Aorta (tissue), 5 donors: ENCODE measurements at places on chromosomes 13 and 19. TPM values are rescaled to one million over a fixed set of nuclear protein-coding genes. Genes with fewer than 3 reads are reported as not detected.

DNA sequence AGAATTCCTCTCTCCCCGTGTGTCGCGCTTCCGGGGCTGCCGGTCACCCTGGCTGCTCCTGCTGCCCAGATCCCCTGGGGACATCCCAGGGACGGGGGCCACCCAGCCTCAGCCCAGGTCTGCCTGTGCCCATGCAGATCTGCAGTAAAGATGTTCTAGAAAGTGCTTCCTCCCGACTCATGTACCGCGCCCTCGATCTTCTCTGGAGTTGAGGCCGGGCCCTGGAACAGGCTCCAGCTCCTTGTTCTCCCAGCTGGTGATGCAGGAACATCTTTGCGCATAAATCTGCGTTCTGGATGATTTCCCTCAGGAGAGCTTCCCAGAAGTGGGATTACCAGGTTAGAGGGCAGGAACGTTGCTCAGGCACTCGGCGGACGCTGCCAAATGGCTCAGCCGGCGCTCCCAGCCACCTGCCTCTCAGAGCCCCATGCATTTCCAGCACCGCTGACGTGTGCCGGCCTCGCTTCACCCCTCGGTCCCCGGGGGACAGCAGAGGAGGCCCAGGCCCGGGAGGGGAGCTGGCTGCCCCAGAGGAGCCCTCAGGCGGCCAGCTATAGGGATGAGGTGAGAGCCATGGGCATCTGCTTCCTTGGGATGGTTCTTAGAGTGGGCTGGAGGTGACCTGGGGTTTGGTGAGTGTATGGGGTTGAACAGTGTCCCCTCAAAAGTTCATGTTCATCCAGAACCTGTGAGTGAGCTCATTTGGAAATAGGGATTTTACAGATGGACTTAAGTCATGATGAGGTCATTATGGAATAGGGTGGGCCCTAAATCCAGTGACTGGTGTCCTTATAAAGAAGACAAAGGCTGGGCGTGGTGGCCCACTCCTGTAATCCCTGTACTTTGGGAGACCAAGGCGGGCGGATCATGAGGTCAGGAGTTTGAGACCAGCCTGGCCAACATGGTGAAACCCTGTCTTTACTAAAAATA lies 42.6 kb downstream of the CRTC1 start:
- no peaks in the 10 kb centered on the region for H3K27me3 ChIP-seq
- DNase-seq = no peak
- H3K4me1 ChIP-seq = no peaks in the 10 kb centered on the region
- H3K36me3 ChIP-seq = no peaks in the 10 kb centered on the region

S1PR5 gene
- total RNA-seq = 0.99 TPM

TMEM150B gene
- total RNA-seq = 2.9 TPM

DNA sequence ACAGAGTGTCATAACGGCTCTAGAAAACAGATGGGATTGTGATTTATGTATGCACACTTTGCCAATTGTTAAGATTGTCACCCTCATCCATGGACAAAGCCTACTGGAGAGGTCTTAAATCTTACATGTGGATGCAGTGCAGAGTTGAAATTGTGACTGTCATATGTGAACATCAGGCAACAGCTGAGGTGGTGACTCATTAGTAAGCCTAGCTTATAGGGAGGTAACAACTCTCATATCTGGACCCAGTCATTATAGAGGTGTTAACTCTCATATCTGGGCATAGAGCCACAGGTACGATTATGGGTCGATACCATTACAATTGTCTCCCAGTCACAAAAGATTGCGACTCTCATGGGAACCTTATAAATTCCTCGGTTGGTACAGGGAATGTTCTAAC lies 29.8 kb upstream of the ZNF254 start:
- no peak for DNase-seq
- no peak overlapping the region for H3K27ac ChIP-seq

- no peak overlapping the region for H3K27ac ChIP-seq
- no peak overlapping the region for H3K4me3 ChIP-seq
- DNase-seq = no peak
- no peaks in the 10 kb centered on the region for H3K4me1 ChIP-seq
Observed at GRCh38 chr13:25371158-25371874, 458 bp upstream of the ATP8A2 start.

GRCh38 chr19:19568802-19569756 lies 31.0 kb downstream of the CILP2 start:
- DNase-seq = no peak
- H3K4me1 ChIP-seq = no peaks in the 10 kb centered on the region
- no peaks in the 10 kb centered on the region for H3K27me3 ChIP-seq
- H3K36me3 ChIP-seq = no peaks in the 10 kb centered on the region
- no peak overlapping the region for H3K4me3 ChIP-seq
- no peak overlapping the region for H3K27ac ChIP-seq

- H3K4me1 ChIP-seq = no peaks in the 10 kb centered on the region
- H3K36me3 ChIP-seq = no peaks in the 10 kb centered on the region
- DNase-seq = no peak
Observed at GRCh38 chr13:97866346-97866745, 87.1 kb upstream of the IPO5 start.

DNA sequence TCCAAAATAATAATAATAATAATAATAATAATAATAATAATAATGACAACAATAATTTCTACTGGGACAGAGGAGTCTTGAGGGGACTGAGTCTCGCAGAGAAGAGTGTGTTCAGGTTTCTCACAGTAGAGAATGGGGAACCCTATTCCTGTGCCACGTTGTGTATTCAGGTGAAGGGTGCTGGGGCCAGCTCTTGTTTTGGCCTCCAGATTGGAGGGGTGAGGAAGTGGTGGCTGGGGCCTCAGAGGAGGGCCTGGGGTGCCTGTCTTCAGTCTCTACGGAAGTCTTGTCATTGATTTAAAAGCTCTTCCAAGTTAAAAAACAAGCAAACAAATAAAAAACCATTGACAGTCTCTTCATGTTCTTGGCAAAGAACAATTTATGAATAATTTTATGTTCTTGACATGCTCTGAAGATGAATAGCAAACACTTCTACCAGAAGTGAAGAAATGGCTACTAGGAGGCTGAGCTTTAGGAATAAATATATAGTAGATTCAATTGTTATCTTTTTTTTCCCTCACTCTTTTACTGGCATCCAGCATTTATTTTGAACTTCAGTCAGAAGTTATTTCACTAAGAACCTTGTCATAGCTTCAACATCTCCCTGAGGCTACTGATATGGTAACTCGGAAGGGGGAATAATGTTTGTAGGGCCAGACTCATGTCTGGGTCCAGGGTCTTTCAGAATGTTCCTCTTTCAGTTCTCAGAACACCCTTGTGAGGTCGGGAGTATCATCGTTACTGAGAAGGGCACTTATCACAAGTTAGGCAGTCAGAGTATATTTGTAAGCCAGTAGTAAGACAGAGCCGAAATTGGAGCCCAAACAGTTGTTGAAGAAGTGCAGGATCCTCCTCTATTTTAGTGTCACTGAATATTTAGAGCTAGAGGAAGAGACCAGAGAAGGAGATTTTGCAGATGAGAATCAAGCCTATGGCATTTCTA lies 13.1 kb downstream of the LRCH1 start:
- no peak overlapping the region for H3K4me3 ChIP-seq
- peaks cover 8% of the 10 kb centered on the region for H3K4me1 ChIP-seq
- no peak for DNase-seq
- no peak overlapping the region for H3K27ac ChIP-seq
- H3K27me3 ChIP-seq = no peaks in the 10 kb centered on the region
- peaks cover 1% of the 10 kb centered on the region for H3K36me3 ChIP-seq

DNA sequence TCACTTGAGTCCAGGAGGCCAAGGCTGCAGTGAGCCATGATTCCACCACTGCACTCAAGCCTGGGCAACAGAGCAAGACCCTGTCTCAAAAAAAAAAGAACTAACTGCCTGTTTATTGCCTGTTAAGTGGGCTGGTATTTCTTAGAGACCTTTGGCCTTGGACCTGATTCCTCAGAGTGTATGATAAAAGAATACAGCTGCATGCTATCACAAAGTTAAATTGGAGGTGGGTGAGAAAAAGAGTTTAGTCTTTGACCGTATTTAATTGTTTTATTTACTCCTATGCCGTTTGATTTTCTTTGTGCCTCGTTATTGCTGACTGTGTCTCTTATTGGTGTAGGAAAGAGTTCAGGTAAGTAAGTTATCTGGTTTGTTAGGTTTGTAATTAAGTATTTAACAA lies 25.3 kb upstream of the DPY19L3 start:
- H3K27ac ChIP-seq = no peak overlapping the region
- DNase-seq = no peak
- peaks cover 12% of the 10 kb centered on the region for H3K36me3 ChIP-seq
- H3K4me1 ChIP-seq = no peaks in the 10 kb centered on the region

CEBPG gene
- total RNA-seq = 21.8 TPM

GRCh38 chr19:30319411-30319810 lies 52.8 kb upstream of the ZNF536 start:
- H3K27me3 ChIP-seq = no peaks in the 10 kb centered on the region
- no peak overlapping the region for H3K27ac ChIP-seq
- H3K4me1 ChIP-seq = no peaks in the 10 kb centered on the region
- H3K36me3 ChIP-seq = no peaks in the 10 kb centered on the region

RCBTB2 gene
- 12.6 TPM for total RNA-seq

SIGLEC12 gene
- total RNA-seq = 2.0 TPM

DNA sequence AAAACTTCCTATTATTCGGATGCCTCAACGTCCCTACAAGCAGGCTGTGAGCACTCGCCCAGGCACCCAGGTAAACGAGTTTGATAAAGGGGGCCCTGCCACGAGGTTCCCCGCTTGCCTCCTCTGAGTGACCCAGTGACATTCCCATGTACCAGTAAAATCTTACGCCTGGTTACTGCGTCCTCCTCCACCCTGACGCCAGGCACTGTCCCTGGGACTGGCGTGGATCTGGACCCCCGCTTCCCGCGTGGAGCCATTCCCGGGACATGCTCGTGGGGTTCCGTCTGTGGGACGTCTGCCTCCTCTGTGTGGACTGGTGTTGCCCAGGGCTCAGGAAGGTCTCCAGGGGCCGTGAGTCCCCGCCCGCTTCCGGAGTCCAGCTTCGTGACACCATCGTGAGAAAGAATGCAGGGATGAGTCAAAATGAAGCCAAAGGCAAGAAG lies 407 bp upstream of the ZNF550 start:
- H3K4me1 ChIP-seq = peaks cover 2% of the 10 kb centered on the region
- peak overlapping the region; percentile 87 for H3K4me3 ChIP-seq
- DNase-seq = peak; percentile 46
- H3K27me3 ChIP-seq = no peaks in the 10 kb centered on the region

- no peaks in the 10 kb centered on the region for H3K36me3 ChIP-seq
- no peak overlapping the region for H3K27ac ChIP-seq
- H3K4me1 ChIP-seq = no peaks in the 10 kb centered on the region
- H3K27me3 ChIP-seq = no peaks in the 10 kb centered on the region
Observed at GRCh38 chr19:31553112-31553845, 204.0 kb upstream of the TSHZ3 start.

- H3K36me3 ChIP-seq = no peaks in the 10 kb centered on the region
- H3K4me1 ChIP-seq = peaks cover 3% of the 10 kb centered on the region
- H3K27ac ChIP-seq = no peak overlapping the region
- H3K4me3 ChIP-seq = no peak overlapping the region
- H3K27me3 ChIP-seq = no peaks in the 10 kb centered on the region
Observed at GRCh38 chr19:1849886-1850398, 1.7 kb upstream of the REXO1 start.

- no peaks in the 10 kb centered on the region for H3K27me3 ChIP-seq
- no peaks in the 10 kb centered on the region for H3K4me1 ChIP-seq
- no peak overlapping the region for H3K4me3 ChIP-seq
- H3K36me3 ChIP-seq = no peaks in the 10 kb centered on the region
Observed at GRCh38 chr19:5152013-5152763, 183.3 kb downstream of the KDM4B start.

DNA sequence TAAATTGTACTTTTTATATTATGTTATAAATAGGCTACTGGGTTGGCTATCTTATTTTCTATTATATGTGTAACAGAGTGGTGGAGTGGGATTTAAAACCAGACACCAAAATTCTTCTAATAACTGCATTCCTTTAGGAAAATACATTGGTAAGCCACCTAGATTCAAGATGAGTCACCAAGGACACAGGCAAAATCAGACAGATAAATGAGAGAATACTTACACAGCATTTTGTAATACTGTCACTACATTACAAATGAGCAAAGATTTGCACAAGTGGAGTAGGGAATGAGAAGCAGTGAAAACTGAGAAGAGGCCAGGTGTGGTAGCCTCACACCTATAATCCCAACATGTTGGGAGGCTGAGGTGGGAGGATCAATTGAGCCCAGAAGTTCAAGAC lies 6.2 kb upstream of the SPART start:
- H3K27me3 ChIP-seq = no peaks in the 10 kb centered on the region
- H3K4me3 ChIP-seq = no peak overlapping the region
- peaks cover 4% of the 10 kb centered on the region for H3K4me1 ChIP-seq
- no peak for DNase-seq

TMEM86B gene
- total RNA-seq = 3.6 TPM

GRCh38 chr13:50979187-50979586 lies 69.6 kb downstream of the RNASEH2B start:
- no peak for DNase-seq
- no peak overlapping the region for H3K4me3 ChIP-seq
- H3K4me1 ChIP-seq = no peaks in the 10 kb centered on the region
- peaks cover 3% of the 10 kb centered on the region for H3K36me3 ChIP-seq
- no peaks in the 10 kb centered on the region for H3K27me3 ChIP-seq

- DNase-seq = no peak
- no peak overlapping the region for H3K4me3 ChIP-seq
Observed at GRCh38 chr13:96172066-96172465, 82.2 kb downstream of the HS6ST3 start.

DNA sequence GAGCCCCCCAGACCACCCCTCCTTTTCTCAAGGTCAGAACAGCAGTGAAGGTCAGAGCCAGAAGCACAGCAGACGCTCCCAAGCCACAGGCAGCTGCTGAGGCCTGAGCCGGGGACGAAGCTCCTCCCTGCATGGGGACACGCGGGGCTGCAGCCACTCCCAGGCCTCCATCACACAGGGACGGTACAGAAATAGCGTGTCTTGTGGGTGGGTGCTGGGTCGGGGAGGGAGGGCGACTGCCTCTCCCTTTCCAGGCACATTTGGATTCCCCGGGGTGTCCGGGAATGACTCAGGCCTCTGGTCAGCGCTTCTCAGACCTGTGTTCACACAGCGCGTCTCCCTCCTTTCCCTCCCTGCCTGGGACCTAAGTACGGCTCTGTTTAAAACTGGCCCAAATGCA lies 33.2 kb downstream of the RASA3 start:
- H3K4me1 ChIP-seq = no peaks in the 10 kb centered on the region
- no peaks in the 10 kb centered on the region for H3K36me3 ChIP-seq
- no peak overlapping the region for H3K4me3 ChIP-seq
- no peak overlapping the region for H3K27ac ChIP-seq

- no peak for DNase-seq
- H3K27me3 ChIP-seq = no peaks in the 10 kb centered on the region
- H3K4me1 ChIP-seq = no peaks in the 10 kb centered on the region
- no peak overlapping the region for H3K4me3 ChIP-seq
- H3K27ac ChIP-seq = no peak overlapping the region
Observed at GRCh38 chr19:4396949-4397783, 3.2 kb downstream of the SH3GL1 start.

GRCh38 chr19:1384085-1384462 lies 367 bp downstream of the NDUFS7 start:
- DNase-seq = no peak
- peaks cover 2% of the 10 kb centered on the region for H3K36me3 ChIP-seq
- no peaks in the 10 kb centered on the region for H3K27me3 ChIP-seq
- H3K27ac ChIP-seq = no peak overlapping the region
- no peaks in the 10 kb centered on the region for H3K4me1 ChIP-seq
- peak overlapping the region; percentile 77 for H3K4me3 ChIP-seq

- no peak overlapping the region for H3K27ac ChIP-seq
- no peaks in the 10 kb centered on the region for H3K36me3 ChIP-seq
- no peaks in the 10 kb centered on the region for H3K4me1 ChIP-seq
- no peaks in the 10 kb centered on the region for H3K27me3 ChIP-seq
Observed at GRCh38 chr13:20161275-20161950, 561 bp upstream of the GJA3 start.
